Naive thymus-derived CD4-positive, alpha-beta T cell (primary cell): ENCODE measurements at places on chromosomes 13 and 19.

GRCh38 chr19:17385878-17386611 lies 8.0 kb downstream of the CCDC194 start:
- peak; percentile 63 for DNase-seq

GRCh38 chr19:30778061-30778460 lies 405.9 kb downstream of the ZNF536 start:
- no peak for DNase-seq

GRCh38 chr13:85995788-85996418 lies 196.7 kb upstream of the SLITRK6 start:
- no peak for DNase-seq

GRCh38 chr13:114032126-114032799 lies 58.4 kb upstream of the C13orf46 start:
- DNase-seq: no peak

- DNase-seq: no peak
Observed at GRCh38 chr13:24275041-24275440, 34.3 kb upstream of the C1QTNF9 start.

GRCh38 chr19:16374436-16374835 lies 49.8 kb downstream of the KLF2 start:
- DNase-seq: no peak

- no peak for DNase-seq
Observed at GRCh38 chr19:40282920-40283319, 2.2 kb downstream of the AKT2 start.

GRCh38 chr19:58379246-58379645 lies 1.6 kb downstream of the ZNF837 start:
- no peak for DNase-seq

- no peak for DNase-seq
Observed at GRCh38 chr13:101026736-101027398, 352.3 kb upstream of the TMTC4 start.

GRCh38 chr13:95156208-95156607 lies 145.0 kb downstream of the ABCC4 start:
- DNase-seq: no peak

GRCh38 chr19:51777570-51778462 lies 16.8 kb downstream of the FPR2 start:
- DNase-seq: peak; percentile 41

- DNase-seq: no peak
Observed at GRCh38 chr13:109744512-109745051, 41.8 kb downstream of the IRS2 start.

DNA sequence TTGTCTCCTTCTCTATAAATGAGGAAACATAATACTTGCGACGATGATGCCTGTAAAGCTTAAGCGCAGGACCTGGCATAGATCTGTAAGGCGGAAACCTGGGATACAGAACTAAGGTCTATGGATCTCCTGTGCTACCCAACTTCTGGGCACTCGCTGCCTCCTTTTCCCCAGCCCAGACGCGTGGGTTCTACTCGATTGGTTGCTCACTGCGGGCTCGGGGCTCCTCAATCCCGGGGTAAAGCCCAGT lies 615 bp upstream of the PSMC4 start:
- no peak for DNase-seq

DNA sequence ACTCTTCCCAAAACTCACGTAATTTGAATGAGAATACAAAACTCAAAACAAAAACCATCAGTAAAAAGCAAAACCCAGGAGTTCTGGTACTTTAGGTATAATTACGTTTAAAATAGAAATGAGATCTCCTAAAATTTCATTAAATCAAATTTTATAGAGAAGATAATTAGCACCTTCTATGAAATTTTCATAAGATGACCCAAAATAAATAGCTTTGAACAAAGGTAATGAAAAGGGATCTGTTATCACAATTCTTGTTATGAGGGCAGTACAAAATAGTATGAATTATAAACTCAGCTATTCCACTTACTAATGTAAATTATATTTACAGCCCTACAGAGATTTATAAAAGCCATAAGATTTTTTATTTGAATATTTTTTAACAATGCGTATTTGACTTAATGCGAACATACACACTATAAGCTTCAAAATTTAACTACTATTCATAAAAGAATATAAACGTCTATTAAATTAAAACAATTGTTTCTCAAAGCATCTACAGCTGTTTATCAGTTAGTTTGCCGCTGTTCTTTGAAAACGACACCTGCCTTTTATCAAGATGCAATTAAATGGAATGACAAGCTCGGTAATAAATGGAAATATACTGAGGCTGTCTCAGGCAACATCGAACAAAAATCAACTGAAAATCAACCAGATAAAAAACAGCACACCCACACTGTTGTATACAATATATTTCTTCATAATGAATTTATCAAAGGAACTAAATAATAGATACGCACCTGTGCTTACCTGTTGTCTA lies 63.8 kb downstream of the KCNRG start:
- DNase-seq: no peak

- no peak for DNase-seq
Observed at GRCh38 chr19:5587661-5588060, 19.9 kb upstream of the TINCR start.

- no peak for DNase-seq
Observed at GRCh38 chr19:40078377-40078776, 12.4 kb downstream of the ZNF780A start.

GRCh38 chr19:47609906-47610894 lies 1.3 kb downstream of the BICRA start:
- DNase-seq: peak; percentile 36

- DNase-seq: no peak
Observed at GRCh38 chr13:110186231-110186855, 120.6 kb downstream of the COL4A1 start.

DNA sequence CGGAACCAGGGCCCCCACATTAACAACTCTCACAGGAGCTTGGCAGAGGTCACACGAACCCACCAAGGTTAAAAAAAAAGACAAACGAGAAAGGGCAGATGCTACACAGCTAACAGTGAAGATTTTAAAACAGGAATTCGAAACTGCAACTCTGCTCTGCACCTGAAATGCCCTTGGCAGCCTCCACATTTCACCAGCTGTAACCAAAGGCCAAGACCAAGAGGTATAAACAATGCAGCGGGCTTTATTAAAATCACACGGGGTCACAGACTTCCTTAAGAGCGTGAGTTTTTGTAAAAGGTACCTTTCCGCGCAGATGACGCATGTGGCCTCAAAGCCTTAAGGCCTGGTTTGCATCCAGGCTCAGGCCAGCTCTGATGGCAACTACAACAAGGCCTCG lies 88.2 kb downstream of the STK24 start:
- DNase-seq: no peak

DNA sequence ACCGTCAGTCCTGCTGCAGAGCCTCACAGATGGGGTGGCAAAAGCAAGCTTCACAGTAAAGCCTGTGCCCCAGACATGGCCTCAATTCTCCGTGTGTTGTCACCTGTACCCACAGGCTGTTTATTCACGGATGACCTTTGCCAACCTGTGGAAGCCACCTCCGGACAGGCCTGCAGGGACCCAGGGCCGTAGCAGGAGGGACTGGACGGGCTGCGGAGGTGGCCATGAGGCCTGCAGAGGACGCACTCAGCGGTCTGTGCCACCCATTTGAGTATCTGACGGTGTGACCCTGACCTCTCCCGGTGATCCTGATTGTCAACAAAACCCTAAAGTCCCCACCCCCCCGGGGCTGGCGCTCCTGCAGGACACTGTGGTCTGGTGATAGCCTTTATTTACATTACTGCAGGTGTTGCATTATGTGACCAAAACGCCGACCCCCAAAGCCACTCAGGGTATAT lies 7.8 kb upstream of the KLF16 start:
- DNase-seq: no peak

GRCh38 chr19:8459520-8460270 lies 14.9 kb downstream of the HNRNPM start:
- no peak for DNase-seq

DNA sequence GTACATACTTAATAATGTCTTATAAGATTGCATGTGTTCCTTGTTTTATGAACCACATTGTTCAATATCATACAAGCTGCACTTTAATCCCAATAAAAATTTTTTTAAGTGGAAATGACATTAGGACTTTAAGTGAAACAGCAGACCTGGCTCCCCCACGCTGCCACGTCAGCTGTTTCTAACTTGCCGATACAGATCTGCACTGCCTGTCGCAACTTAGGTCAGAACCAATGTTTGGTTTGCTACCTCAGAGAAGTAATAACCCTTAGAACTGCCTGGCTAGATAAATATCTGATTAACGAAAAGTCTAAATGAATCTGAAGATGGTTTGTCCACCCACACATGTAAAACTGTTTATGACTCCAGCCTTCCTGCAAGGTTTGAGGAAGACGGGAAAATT lies 327.5 kb upstream of the DACH1 start:
- DNase-seq: no peak

- no peak for DNase-seq
Observed at GRCh38 chr19:41311072-41311471, 1.1 kb downstream of the CCDC97 start.

GRCh38 chr19:14347999-14348889 lies 33.0 kb upstream of the ADGRE5 start:
- peak; percentile 59 for DNase-seq

GRCh38 chr13:40319699-40320579 lies 346.5 kb downstream of the FOXO1 start:
- DNase-seq: peak; percentile 22

- no peak for DNase-seq
Observed at GRCh38 chr13:108350579-108350978, 81.1 kb downstream of the TNFSF13B start.
